ENCODE measurements at places on chromosomes 1 and 21.

- no peak for DNase-seq
Observed at GRCh38 chr1:173137107-173137706, 69.9 kb downstream of the TNFSF4 start.

DNA sequence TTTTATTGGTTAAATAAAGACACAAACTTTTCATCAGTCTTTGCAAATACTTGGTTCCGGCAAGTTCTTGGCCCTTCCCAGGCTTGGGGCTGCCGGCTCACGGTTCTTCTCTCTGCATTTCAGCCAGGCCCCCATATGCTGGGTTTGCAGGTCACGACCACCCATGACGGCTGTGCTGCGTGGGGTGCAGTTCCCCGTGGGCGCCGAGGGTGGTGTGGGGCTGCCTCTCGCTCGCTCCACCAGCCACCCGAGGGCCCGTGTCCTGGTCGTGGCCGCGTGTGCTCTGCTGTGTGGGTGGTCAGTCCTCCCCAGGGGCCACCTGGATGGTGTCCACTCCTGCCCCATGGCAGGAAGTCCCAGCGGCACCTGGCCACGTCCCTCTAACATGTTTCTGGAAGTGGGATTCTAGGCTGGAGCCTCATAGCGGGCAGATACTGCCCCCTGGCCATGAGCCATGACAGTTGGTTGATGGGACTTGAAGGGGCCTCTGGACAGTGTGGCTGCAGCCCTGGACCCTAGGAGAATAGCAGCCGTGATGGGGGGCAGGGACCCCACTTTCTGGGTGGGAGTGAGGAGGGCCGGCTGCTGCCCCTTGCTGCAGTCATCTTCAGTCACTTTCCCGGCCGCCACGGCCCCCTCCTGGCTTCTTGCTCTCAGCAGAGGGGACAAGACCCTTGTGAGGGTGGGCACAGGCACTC lies 46.3 kb downstream of the SKI start:
- no peak for DNase-seq

- no peak for DNase-seq
Observed at GRCh38 chr1:145901312-145902021, 8.4 kb downstream of the ITGA10 start.

- no peak for DNase-seq
Observed at GRCh38 chr1:82463951-82464350, 663.2 kb downstream of the ADGRL2 start.

DNA sequence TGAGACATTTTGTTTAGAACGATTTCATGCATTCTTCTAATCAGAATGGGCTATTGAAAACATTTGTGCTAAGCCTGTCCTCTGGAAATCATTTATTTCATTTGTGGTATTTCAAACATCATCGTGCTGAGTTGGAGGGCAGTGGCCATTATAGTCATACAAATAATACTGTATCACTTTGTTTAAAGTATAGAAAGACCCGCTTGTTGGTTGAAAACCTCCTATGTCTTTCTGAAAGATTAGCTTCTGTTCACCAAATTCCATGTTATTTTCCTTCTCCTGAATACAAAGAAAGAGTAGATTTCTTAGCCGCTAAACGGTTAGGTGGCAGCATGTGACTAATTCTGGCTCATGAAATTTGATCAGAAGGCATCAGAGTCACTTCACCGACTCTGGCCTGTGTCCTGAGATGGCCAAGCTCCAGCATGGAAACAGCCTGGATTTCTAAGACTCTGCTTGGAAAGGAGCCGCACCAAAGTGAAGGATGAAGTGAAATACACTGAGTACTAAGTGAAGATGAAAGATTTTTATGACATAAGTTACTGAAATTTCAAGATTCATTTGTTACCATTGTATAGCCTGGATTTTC lies 355.1 kb downstream of the USP25 start:
- no peak for DNase-seq

- DNase-seq: no peak
Observed at GRCh38 chr1:15833069-15833679, 14.3 kb upstream of the SPEN start.

DNA sequence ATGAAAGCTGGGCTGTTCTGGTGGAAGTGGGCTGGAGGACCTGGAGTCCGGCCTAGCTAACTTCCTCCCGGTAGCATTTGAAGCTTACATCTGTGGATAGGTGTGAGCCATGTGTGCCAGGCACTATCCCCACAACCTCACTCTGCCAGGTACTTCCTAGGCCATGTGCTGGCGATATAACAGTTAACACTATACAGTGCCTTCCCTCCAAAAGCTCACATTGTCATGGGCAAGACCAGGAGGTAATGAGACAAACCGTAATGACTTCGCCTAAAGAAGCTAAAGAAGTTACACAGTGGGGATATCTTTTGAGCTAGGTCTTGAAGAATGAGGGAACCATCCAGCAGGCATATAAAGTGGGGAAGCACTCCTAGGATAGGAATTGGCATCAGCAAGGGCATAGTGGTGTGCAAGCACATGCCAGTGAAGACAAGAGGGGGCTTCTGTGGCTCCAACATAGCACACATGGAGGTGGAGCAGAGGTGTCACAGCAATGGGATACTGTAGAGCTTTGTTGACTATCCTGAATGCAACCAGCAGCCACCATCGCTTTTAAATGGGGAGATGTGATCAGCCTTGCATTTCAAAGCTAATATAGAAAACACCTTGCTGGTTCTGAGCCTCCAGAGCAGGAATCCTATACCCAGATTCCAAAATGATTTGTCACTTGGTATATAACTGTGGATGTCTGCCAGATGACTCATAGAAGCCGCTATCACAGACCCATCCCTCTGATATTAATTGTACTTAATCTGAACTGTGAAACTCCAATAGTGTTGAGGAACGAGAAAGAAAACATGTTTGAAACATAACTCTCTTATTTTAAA lies 466.3 kb downstream of the LMO4 start:
- peak; percentile 89 for DNase-seq

DNA sequence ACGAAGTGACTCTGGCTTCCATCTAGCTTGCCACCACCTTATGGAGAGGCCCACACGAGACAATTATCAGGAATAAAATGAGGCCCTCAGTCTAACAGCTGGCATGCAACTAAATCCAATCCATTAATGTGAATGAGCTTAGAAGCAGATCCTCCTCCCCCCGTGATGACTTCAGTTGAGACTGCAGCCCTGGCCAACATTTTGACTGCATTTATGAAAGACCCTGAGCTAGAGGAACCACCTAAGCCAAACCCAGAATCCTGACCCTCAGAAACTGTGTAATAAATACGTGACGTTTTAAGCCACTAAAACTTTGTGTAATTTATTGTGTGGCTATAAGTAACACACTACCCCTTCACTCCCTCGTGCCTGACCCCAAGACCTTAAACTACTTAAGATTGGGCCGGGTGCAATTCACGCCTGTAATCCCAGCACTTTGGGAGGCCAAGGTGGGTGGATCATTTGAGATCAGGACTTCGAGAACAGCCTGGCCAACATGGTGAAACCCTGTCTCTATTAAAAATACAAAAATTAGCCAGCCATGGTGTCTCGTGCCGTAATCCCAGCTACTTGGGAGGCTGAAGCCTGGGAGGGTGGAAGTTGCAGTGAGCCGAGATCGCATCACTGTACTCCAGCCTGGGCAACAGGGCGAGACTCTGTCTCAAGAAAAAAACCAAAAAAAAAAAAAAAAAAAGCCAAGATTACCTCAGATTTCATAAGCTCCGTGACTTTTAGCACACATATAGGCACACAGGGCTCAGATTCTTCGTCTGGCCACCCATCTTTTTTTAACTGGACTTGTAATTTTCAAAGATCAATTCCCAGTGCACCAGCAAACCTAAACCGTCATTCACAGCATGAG lies 72.5 kb downstream of the ENAH start:
- no peak for DNase-seq

GRCh38 chr1:117719004-117719403 lies 113.2 kb downstream of the TENT5C start:
- no peak for DNase-seq
